NCI-H526 treated with DMSO at 0.1 percent for 48 hours (cell line): ENCODE measurements at places on chromosomes 5 and 9.

DNA sequence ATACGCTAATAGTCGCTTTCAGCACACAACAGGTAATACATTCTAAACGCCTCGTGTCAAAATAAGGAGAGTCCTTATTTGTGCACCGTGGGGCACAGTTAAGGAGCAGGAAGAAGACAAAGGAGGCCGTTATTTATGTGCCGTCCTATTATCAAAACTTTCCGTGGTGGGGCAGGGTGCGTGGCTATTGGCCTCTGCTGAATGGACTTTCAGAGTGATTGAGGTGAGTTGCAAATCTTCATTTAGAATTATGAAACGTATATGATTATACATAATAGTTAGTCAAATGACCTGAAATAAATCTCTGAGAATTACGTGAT lies 833 bp downstream of the C5orf24 start:
- DNase-seq, result no peak

DNA sequence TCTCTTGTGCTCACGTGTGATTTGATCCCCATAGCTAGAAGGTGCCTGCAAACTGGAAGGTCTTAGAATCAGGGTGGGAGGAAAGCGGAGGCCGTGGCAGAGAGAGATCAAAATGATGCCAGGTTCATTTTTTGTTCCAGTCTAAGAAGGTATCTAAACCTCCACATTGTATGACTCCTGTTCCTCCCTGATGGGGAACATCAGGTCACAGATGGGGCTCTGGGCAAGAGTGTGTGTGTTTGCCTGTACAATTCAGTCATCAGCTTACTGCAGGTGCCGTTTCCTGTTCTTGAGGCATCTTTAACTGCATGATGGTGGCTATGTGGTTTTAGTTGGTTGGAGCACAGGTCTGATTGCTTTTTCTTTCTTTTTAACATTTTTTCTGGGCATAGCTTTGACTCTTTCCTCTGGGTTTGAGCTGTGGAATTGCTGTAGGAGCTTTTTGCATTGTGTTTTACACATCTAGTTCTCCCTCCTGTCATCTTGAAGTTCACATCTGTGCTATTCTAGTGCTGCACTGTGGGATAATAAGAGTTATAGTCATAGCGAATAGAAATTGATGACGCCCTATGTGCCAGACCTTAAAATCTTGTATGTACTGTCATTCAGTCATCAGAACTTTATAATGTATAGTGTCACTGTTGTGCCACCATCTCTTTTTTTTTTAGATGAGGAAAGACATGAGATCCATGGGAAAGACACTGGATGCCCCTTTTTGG lies 30.8 kb downstream of the ARHGAP26 start:
- DNase-seq, result no peak

DNA sequence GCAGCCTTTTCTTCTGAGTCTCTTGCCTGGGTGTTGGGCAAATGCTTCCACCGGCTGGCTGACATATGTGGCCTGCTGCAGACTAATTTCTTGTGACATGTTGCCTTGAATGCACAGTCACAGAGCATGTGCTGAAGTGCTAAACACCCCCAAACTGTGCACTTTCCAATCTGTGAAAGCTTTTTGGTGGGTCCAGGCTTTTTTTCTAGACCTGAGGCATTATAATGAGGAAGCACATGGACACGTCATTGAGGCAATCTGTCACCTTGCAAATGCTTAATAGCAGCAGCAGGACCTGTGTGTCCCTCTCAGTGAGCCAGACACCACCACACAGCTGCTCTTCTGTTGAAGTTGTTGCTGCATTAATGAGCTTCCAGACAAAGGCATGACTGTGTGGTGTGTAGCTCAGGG lies 274.7 kb downstream of the ELAVL2 start:
- peak; percentile 71 for DNase-seq

DNA sequence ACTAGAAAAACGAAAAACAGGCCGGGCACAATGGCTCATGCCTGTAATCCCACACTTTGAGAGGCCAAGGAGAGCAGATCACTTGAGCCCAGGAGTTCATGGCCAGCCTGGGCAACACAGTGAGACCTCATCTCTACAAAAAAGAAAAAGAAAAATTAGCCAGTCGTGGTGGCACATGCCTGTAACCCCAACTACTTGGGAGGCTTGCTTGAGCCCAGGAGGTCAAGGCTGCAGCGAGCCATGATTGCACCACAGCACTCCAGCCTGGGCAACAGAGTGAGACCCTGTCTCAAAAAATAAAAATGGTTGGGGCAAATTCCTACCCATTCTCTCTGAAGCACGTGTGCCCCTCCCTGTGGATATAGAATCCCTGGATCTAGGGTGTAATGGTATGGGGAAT lies 8.4 kb upstream of the CFAP157 start:
- no peak for DNase-seq

DNA sequence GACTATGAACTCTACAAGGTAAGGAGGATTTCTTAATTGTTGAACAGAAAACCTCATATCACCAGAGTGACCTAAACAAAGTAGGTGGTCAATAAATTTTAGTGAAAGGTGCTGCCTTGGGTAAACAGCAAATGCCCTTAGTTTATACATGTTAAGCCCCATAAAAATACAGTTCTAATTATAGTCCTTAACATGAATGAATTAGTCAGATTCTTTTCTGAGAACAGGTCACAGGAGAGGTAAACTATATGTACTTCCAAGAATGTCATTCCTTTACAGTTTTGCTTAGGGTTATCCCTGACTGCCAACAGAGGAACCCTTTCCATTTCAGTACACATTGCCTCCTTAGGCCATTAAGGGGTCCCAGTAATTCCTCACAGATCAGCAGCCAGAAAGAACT lies 64.9 kb downstream of the PLPP1 start:
- no peak for DNase-seq

DNA sequence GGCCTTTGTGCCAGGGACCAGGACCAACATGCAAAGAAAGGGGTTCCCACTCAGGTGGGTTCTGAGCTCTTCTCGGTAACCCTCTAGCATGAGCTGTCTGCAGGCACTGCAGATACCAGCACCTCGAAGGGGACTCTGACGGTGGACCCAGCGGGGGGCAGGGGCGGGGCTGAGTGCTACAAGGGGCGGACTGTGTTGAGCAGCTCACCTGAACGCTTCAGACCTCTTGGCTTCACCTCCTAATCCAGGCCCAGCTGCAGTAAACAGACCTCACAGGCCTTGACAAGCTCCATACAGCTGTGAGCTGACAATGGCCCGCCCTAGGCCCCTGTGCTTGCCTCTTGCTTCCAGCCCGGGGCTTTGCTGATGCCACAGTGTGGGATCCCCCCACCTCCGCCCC lies 48.4 kb downstream of the C9orf50 start:
- DNase-seq, result no peak

DNA sequence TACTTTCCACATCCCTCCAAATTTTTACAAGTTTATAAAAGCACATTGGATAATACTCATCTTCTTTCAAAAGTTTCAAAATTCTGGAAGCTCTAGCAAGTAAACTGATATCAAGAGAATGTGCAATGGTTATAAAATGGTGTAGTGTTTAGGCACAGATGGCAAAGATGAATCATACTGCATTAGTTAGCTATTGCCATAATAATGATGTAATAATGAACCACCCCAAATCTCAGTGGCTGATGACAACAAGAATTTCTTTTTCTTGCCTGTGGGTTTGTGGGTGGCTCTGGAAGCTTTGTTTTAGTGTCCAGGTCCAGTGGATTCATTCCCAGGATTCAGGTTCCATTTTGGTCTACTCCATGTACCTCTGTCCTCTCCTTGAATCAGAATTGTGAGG lies 319.0 kb downstream of the BRINP1 start:
- DNase-seq, result no peak

DNA sequence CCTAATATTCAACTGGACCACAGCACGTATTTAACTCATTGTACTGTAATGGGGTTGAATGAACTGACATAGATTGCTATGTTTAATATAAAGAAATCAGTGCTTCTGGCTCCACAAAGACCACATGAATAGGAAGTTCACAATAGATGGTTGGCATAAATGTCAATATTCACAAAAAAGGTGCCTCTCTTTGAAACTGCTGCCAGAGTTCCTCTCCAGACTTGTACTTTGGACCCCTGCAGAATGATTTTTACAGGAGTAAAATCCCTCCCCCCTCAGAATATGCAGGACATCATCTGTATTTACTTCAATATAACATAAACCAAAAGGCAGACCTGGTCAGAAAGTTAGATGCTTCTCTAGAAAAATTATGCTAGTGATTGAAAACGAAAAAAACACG lies 508.5 kb upstream of the DAP start:
- no peak for DNase-seq

DNA sequence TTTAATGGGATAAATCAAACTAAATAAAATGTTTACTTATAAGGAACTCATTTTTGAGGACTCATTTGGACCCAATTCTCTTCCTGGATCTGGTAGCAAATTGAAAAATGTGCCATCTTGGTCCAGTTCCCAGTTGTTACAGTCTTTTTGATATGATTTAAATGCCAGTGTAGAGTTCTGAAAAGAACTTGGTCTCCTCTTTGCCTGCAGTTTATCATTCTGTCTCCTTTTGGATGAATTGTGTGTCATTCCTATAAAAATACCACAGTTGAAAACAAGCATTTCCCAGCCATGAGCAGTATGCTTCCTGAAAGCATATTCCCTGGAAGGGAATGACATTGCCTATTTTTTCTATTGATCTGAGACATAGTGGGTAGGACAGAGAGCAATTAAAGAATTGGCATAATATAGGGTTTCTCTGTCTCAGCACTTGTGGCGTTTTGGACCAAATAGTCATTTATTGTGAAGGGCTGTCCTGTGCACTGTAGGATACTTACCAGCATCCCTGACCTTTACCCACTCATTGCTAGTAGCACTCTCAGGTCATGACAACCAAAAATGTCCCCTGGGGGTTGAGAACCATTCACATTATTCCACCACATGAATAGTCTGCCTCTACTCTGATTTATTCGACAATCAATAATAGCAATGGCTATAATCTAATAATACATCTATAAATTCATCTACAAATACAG lies 181.8 kb downstream of the NXNL2 start:
- no peak for DNase-seq

- DNase-seq, result no peak
These were observed 15.7 kb downstream of the SLC6A3 start for GRCh38 chr5:1429496-1429895.

- DNase-seq, result no peak
These were observed 140.2 kb downstream of the ALDH1A1 start for GRCh38 chr9:72812559-72813111.

- no peak for DNase-seq
These were observed 169.2 kb upstream of the RGMB start for GRCh38 chr5:98604301-98604700.
